NCI-H345 (cell line): ENCODE measurements at places on chromosomes 7 and 10.

GRCh38 chr7:33428415-33428814 is 299.1 kb downstream of the BBS9 start:
- DNase-seq, result no peak

GRCh38 chr10:108385963-108386362 is 1221.5 kb upstream of the SORCS1 start:
- no peak for DNase-seq

GRCh38 chr10:71840177-71840957 is 10.7 kb downstream of the PSAP start:
- peak; percentile 75 for DNase-seq

GRCh38 chr10:101293007-101293723 is 60.8 kb upstream of the BTRC start:
- DNase-seq, result peak; percentile 16
